Stimulated activated CD4-positive, alpha-beta T cell treated with anti-CD3 and anti-CD28 coated beads, Interleukin-4, amount 100 ng/mL, for 24 hours (primary cell): ENCODE measurements at places on chromosomes 6 and 20.

DNA sequence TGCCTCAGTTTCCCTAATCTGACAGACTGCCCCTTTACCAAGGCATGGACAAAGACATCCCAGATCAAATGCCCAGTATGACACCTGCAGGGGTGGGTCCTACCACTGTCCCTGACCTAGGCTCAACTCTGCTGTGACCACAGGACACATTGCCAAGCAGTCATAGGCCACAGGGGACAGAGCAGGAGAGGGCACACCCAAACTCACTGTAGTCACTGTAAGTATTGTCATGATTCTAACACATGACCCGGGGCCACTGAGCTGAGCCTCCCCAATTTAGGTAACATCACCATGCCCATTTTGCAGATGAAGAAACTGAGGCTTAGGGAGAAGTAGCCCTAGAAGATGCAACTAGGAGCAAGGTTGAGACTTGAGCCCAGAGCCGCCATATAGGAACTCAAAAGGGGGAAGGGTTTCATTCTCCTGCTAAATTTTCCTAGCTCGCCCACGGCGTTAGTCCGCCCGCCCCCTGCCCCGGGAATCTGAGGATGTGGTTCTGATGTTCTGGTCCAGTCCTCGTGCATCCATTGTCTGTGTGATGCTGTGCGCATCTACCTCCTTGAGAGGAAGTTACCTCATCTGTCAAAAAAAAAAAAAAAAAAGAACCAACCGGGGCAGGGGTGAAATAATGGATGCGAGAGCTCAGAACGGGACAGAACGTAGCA is 44.8 kb downstream of the PMEPA1 start:
- no peak for DNase-seq

GRCh38 chr20:43831481-43832065 is 83.1 kb upstream of the TOX2 start:
- no peak for DNase-seq

DNA sequence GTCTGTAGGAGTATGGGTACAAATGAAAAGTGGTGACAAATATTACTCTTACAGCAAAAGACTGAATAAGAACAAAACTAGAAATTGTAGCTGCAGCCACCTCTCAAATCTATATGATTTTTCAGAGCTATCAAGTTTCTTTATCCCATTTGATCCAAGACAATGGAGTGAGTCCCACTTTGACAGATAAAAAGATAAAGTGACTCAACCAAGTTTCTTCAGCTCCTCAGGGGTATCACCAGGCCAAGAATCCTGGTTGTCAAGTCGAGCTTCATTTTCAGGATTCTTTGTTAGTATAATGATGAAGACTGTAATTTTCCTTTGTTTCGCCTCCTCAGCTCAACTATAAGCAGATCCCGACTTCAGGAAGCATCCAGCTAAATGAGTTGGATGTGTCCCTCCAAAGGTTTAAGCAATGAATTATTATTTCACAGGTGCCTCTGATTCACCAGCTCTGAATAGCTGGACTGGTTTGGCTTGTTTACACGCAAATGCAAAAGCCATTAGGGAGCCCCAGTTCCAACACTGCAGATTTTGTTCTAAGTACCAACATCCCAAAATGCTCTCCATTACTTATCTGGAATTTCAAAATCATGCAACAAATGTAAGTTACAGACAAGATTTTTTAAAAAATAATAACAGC is 238.9 kb downstream of the MAFB start:
- DNase-seq = no peak

GRCh38 chr6:53813801-53814200 is 19.0 kb downstream of the LRRC1 start:
- DNase-seq = no peak

DNA sequence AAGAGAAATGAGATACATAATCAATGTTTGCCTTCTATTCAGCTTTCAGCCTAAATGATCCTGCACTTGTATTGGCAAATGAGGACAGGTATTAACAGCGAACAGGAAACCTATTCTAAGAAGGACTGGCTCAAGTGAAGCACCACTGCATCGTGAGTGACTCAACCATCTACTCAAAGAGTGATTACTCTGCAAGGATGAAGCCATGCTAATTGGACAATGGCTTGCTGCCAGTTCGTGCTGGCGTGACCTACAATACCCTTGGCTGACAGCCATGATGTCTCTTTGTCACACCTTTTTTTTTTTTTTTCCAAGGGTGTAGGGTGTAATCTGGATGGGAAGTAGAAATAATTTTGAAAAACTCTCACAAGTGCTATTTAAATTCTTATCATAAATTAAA is 104.9 kb downstream of the GJA10 start:
- DNase-seq = no peak

DNA sequence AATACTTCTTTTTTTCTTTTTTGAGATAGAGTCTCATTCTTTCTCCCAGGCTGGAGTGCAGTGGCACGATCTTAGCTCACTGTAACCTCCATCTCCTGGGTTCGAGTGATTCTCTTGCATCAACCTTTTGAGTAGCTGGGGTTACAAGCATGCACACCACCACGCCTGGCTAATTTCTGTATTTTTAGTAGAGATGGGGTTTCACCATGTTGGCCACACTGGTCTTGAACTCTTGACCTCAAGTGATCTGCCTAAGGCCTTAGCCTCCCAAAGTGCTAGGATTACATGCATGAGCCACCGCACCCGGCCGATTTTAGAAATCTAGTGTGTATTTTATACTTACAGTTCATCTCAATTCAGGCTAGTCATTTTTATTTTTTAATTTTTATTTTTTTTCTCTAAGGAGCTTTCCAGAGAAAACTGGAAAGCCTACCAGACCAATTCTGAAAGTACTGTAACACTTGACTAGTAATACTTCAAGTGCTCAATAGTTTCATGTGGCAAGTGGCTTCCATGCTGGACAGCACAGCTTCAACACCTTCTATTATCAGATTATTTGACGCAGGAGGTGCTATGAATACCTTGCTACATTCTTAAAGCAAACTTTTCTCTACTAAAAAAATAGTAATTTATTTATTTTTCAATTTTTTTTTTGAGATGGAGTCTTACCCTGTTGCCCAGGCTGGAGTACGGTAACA is 25.0 kb downstream of the POLR1C start:
- DNase-seq = no peak

- DNase-seq = no peak
Measured at GRCh38 chr6:815348-815738, 122.4 kb upstream of the EXOC2 start.

GRCh38 chr6:4675121-4675520 is 101.1 kb upstream of the CDYL start:
- no peak for DNase-seq

- peak; percentile 7 for DNase-seq
Measured at GRCh38 chr6:14596410-14596809, 478.8 kb downstream of the CD83 start.

GRCh38 chr20:44102582-44102981 is 84.4 kb downstream of the JPH2 start:
- DNase-seq = no peak

DNA sequence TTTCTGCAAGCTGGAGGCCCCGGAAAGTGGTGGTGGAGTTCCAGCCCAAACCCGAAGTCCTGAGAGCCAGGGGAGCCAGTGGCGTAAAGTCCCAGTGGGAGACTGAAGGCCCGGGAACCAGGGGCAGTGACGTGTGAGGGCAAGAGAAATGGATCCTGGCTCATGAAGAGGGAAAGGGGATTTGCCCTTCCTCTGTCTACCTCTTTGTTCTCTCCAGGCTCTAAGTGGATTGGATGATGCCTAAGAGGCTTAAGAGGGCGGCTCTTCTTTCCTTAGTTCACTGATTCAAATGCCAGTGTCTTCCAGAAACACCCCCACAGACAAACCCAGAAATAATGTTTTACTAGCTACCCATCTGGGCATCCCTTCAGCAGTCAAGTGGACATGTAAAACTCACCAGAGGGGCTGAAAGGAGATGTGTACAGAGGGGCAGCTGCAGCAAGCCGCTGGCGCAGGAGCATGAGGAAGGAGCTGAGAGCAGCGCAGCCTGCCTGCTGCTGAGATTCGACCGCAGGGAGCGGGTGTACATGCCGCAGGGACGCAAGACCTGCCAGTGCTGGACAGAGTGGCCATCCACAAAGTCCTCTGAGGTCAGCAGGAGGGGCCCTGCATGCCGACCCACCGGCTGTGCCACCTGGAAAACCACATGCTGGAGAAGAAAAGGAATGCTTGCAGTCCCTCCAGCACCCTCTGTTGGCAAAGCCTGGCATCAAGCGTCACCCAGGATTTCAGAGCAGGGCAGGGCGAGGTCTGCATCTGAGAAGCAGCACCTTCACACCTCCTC is 29.5 kb downstream of the CDYL start:
- peak; percentile 18 for DNase-seq
